ENCODE measurements at places on chromosomes 2 and 18. TPM values are rescaled to one million over a fixed set of nuclear protein-coding genes. Genes with fewer than 3 reads are reported as not detected.

GRCh38 chr2:98465456-98466226, 21.0 kb downstream of the INPP4A start:
- no peak for DNase-seq

Gene PPIL3
- 63.4 TPM for total RNA-seq

Gene XDH
- 1.6 TPM for total RNA-seq

Gene SPC25
- total RNA-seq: 28.5 TPM

- DNase-seq: no peak
Measured at GRCh38 chr18:9708434-9709303, 568 bp downstream of the RAB31 start.

Gene ZC3H6
- total RNA-seq: 3.5 TPM

GRCh38 chr2:229133155-229133772, 137.8 kb downstream of the PID1 start:
- no peak for DNase-seq

GRCh38 chr2:23249348-23249747, 135.6 kb upstream of the KLHL29 start:
- DNase-seq: no peak

Gene SERPINB4
- total RNA-seq: 4.3 TPM

- no peak for DNase-seq
Measured at GRCh38 chr2:192245329-192245728, 50.6 kb upstream of the TMEFF2 start.

DNA sequence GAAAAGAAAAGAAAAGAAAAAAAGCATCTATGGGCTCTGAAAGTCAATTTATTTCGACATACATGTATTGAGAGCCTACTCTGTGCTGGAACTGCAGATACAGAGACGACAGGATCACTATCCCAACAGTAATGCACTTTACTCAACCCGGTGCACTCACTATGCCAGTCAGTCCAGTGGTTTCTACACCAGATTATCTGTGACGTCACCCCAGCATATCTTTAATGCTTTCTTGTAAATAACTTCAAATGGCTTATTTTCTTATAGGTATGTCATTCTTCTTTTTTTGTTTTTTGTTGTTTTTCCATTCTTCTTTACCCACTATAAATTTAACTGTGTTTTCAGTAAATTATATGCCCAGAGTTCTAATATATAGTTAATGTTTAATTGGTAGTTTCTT, 800.0 kb upstream of the FANCL start:
- no peak for DNase-seq

Gene GREB1L
- total RNA-seq: 2.7 TPM

Gene NAB1
- total RNA-seq: 36.9 TPM

GRCh38 chr2:208488686-208489564, 82.3 kb downstream of the PTH2R start:
- no peak for DNase-seq

DNA sequence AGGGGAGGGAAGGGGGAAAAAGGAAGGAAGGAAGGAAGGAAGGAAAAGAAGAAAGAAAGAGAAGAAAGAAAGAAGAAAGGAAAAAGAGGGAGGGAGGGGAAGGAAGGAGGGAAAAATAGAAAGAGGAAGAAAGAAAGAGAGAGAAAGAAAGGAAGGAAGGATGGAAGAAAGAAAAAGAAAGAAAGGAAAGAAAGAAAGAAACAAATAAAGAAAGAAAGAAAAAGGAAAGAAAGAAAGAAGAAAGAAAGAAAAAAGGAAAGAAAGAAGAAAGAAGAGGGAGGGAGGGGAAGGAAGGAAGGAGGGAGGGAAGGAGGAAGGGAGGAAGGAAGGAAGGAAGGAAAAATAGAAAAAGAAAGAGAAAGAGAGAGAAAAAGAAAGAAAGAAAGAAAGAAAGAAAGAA, 315.8 kb upstream of the PIK3C3 start:
- DNase-seq: no peak

- DNase-seq: no peak
Measured at GRCh38 chr2:152247337-152247695, 71.8 kb upstream of the STAM2 start.

- DNase-seq: no peak
Measured at GRCh38 chr2:134228493-134228903, 25.4 kb upstream of the MGAT5 start.

Gene MOB4
- total RNA-seq: 54.0 TPM

- DNase-seq: no peak
Measured at GRCh38 chr2:69428981-69429380, 8.3 kb downstream of the NFU1 start.

DNA sequence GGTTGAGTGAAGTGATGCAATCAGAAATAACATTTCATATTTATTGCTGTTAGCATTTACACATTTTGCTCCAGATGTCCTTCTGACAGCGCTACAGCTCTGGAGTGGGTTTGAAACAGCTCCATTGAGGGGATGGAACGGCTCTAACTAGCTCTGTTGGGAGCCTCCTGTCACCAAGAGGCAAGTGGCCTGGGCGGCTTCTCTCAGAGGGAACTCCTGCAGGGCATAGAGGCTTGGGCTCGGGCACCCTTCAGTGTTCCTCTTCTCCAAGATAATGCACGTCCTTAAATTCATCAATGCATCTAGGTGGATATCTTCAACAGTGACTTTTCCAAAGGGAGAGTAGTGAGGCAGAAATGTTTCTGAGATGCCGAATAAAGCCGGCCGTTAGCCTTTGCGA, 122.5 kb downstream of the CNTNAP5 start:
- DNase-seq: no peak

Gene PLEKHM3
- 7.3 TPM for total RNA-seq

Gene HOXD3
- total RNA-seq: not detected

DNA sequence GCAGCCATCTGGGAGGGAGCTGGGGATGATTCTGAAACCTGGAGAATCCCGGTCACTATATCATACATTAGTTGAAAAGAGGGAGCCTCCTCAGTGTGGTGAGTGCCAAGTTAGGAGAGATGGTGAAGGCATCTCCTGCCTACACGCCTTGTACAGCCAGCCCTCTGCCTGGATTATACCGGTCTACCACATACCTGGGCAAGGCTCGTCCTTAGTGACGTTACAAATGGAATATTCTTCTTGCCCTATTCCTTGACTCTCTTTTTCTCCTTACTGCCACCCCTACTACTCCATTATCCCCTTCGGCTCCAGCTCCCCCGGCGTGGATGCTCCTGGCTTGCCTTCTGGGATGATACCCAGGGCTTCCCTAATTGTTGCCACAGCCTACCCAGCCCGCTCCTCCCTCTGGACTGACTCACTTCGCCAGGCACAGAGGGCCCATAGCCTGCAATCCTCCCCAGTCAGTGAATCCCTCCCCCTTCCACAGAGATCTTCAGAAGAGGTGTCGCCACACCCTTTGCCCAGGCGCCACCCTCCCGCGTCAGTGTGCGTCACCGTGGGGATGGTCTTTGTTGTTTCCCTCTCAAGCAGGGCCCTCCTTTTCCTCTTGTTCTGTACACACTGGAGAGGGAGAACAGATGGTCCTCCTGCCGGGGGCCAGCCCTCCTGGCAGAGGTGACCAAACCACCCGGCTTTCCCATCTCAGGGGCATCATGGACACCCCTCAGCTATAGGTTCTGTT, 115.2 kb upstream of the EPAS1 start:
- DNase-seq: no peak

- no peak for DNase-seq
Measured at GRCh38 chr18:57737400-57738060, 65.6 kb downstream of the ATP8B1 start.

- no peak for DNase-seq
Measured at GRCh38 chr18:74277296-74277695, 14.5 kb downstream of the CYB5A start.
